ENCODE measurements at places on chromosomes 2 and 18.

- DNase-seq: no peak
These were observed 494.2 kb downstream of the TSN start for GRCh38 chr2:122249673-122250072.

GRCh38 chr2:171134624-171135230, 26.0 kb downstream of the TLK1 start:
- DNase-seq: no peak

DNA sequence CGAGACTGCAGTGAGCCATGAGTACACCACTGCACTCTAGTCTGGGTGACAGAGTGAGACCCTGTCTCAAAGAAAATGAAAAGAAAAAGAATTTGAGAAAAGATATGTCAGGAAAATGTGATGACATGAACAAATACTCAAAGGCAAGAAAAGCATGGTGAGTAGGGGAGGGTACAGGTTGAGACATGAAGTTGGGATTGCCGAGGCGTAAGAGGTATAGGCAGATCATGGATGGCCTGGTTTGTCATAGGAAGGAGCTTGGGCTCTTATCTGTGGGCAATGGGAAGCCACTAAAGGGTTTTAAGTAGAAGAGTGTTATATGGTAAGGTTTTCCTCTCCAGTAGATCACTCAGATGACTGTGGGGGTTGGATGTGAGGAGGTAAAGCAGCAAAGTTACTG, 32.3 kb downstream of the SPAST start:
- DNase-seq: no peak

GRCh38 chr2:164697688-164698461, 76.6 kb upstream of the GRB14 start:
- no peak for DNase-seq

GRCh38 chr2:226792155-226792881, 7.3 kb downstream of the IRS1 start:
- DNase-seq: no peak
